Left lung (tissue), 14 donors: ENCODE measurements at places on chromosomes 3 and 15. TPM values are rescaled to one million over a fixed set of nuclear protein-coding genes. Genes with fewer than 3 reads are reported as not detected.

The WDR93 gene
- polyA plus RNA-seq: 1.8 TPM

The ZNF609 gene
- 37.4 TPM for polyA plus RNA-seq

The CSK gene
- 41.5 TPM for polyA plus RNA-seq

The CXCR6 gene
- 0.61 TPM for polyA plus RNA-seq
